ENCODE measurements at places on chromosomes 16 and 17.

GRCh38 chr17:57625511-57625910 is 119.6 kb downstream of the CCDC182 start:
- no peak for DNase-seq

- DNase-seq = no peak
Measured at GRCh38 chr16:12225255-12225654, 248.7 kb downstream of the SNX29 start.

- no peak for DNase-seq
Measured at GRCh38 chr17:2180768-2181167, 122.8 kb downstream of the SMG6 start.

- no peak for DNase-seq
Measured at GRCh38 chr17:58304750-58305486, 23.7 kb downstream of the TSPOAP1 start.

DNA sequence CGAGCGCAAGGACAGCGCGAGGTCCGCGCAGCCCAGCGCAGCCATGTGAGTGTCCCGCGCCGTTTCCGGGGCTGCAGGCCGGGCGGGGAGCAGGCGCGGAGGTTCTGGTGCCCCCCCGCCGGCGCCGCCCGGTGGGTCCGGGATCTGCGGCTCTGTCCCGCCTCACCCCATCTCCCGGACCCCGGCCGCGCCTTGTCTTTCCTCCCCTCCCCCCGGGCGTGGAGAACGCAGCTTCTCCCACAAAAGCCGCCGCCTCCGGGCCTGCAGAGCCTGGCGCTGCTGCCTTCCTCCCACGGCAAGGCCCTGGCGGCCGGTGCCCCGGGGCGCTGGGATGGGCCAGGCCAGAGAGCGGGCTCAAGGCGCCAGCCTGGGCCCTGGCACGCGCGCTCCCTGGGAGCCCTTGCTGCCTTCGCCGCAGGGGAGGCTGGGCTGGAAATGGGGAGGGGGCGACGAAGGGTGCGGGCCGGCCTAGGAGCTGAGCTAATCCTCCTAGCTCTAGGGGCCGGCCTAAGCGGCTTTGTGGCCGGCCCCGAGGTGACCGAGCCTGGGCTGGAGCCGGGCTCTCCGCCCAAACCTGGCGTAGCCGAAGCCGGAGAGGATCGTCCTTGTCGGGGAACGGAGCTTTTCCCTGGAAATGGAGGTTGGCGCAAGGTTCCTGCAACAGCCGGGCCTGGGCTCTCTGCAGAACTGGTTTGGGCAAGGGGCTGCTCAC is 397 bp downstream of the RIPOR1 start:
- DNase-seq = no peak

GRCh38 chr16:61295311-61295710 is 740.9 kb downstream of the CDH8 start:
- DNase-seq = no peak

- no peak for DNase-seq
Measured at GRCh38 chr17:73224663-73225305, 31.9 kb downstream of the COG1 start.
